ENCODE measurements at places on chromosomes 12 and 14.

GRCh38 chr12:116199160-116199706 lies 78.3 kb downstream of the MED13L start:
- no peak for DNase-seq

DNA sequence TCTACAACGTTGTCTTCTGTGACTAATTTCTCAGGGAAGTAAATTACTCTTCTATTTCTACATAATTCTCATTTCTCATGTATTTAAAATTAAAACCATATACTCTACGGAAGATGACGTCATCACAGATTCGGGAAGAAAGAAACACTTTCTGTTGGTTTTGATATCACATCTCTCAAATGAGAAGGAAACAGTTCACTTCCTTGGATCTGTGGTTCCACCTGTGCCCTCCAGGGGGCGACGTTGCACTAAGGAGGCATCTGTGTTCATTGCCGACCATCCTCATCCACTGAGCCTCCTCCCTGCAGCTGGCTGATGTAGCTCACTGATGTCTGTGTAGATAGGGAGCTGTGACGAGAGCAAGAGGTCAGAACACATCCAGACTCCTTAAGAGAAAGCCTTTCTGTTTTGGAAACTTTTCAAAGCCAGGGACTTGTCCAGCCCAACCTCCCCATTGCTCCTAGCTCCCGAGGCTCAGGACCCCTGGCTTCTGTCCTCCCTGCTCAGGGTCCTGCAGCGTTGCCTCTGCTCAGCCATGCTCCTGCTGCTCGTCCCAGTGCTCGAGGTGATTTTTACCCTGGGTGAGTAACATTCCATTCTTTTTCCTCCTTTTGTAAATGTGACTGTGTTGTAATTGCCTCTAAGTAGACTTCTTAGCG lies 172.7 kb upstream of the OR4E1 start:
- DNase-seq: peak; percentile 39

- no peak for DNase-seq
These were observed 30.5 kb downstream of the SLC24A4 start for GRCh38 chr14:92353447-92353846.

DNA sequence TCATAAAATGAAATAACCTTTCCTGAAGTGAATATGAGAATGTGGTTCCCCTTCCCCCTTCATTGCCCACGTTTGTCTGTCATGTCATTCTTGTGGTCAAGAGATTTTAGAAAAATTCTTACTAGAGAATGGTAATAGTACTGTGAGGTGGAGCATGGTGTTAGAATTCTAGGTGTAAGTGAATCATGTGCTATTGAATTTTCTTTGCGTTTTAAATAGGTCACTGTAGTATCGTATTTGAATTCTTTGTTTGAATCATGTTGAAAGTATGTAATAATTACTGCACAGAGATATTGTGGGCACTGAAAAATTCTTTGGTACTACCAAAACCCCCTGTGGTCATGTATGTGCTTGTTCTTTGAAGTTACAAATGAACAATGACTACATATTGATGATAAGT lies 49.9 kb downstream of the FUT8 start:
- no peak for DNase-seq

GRCh38 chr14:44828023-44828422 lies 133.7 kb downstream of the KLHL28 start:
- no peak for DNase-seq

DNA sequence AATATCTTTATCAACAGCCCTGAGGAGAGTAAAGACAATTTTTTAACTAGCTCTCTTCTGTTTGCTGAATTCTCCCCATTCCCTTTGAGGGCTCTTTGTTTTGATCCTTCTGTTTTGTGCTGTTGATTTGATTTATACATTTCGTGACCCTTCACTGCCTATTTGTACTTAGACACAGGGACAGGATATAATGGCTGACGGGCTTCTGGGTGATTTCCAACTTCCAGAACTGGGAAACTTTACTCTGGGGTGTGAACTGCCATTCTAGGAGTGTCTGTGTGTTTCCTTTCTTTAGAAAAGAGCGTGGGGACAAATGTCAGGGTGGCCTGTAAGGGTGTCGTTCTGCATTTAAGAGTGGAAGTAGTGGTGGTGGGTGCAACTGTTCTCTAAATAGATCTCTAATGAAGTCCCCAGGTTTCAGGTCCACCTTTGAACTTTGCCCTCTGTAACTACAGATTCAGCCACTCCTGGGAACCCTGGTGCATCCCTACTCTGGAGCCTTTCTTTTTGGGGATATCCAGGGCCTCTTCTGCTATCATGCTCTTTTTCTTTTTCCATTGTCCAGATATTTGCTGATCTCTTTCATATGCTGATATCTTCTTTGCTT lies 22.3 kb upstream of the SSPN start:
- DNase-seq: no peak

- DNase-seq: no peak
These were observed 1189.5 kb upstream of the TMEM132C start for GRCh38 chr12:127077262-127078045.

DNA sequence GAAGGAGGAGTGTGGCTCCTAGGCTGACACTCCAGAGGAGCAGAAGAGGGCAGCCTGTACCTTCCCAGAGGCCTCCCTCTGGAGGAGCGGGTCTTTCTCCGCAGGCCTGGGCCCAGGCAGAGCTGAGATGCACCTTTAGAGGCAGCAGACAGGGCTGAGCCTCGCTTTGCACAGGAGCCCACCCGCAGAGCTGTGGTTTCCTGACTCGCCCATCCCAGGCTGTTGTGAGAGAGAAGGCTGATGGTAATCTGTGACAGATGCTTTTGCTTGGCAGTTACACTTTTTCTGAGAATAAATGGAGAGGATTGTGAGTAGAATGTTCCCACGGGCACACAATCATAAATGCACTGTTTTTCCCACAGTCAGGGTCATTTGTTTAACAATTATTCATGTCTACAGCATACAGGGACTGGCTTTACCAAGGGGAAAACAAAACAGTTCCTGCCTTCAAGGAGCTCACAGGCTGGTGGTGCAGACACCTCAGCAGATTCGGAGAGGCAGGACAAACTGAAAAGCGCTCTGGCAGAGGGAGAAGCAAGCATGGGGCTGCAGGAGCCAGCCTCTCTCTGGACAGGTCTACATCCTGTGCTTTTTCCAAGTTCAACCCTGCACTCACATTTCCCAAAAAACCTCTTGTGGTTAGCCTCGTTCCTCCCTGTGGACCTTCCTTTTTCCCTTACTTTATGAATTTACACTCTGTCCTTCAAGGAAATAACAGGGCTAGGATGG lies 13.9 kb downstream of the EVL start:
- DNase-seq: peak; percentile 68

GRCh38 chr14:102586420-102587104 lies 5.9 kb upstream of the RCOR1 start:
- no peak for DNase-seq

DNA sequence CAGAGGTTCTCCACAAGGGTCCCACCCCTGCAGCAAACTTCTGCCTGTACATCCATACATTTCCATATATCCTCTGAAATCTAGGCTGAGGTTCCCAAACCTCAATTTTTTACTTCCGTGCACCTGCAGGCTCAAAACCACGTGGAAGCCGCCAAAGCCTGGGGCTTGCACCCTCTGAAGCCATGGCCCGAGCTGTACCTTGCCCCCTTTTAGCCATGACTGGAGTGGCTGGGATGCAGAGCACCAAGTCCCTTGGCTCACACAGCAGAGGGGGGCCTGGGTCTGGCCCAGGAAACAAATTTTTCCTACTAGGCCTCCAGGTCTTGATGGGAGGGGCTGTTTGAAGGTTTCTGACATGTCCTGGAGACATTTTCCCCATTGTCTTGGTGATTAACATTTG lies 84.4 kb downstream of the FSCB start:
- DNase-seq: no peak

GRCh38 chr14:47389535-47389934 lies 285.9 kb downstream of the MDGA2 start:
- no peak for DNase-seq

GRCh38 chr12:90978117-90978770 lies 23.3 kb upstream of the CCER1 start:
- DNase-seq: no peak

- DNase-seq: no peak
These were observed 11.1 kb upstream of the CNTN1 start for GRCh38 chr12:40681148-40681547.

DNA sequence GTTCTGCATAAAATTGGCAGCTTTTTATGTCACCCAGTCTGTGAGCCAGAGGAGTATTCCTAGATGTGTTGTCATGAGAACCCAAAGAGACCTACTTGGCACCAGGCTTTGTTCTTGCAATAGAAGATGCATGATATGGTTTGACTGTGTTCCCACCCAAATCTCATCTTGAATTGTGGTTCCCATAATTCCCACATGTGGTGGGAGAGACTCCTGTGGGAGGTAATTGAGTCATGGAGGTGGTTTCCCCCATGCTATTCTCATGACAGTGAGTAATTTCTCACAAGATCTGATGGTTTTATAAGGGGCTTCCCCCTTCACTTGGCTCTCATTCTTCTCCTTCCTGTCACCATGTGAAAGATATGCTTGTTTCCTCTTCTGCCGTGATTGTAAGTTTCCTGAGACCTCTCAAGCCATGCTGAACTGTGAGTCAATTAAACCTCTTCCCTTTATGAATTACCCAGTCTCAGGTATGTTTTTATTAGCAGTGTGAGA lies 572.0 kb upstream of the ATP2B1 start:
- DNase-seq: no peak

DNA sequence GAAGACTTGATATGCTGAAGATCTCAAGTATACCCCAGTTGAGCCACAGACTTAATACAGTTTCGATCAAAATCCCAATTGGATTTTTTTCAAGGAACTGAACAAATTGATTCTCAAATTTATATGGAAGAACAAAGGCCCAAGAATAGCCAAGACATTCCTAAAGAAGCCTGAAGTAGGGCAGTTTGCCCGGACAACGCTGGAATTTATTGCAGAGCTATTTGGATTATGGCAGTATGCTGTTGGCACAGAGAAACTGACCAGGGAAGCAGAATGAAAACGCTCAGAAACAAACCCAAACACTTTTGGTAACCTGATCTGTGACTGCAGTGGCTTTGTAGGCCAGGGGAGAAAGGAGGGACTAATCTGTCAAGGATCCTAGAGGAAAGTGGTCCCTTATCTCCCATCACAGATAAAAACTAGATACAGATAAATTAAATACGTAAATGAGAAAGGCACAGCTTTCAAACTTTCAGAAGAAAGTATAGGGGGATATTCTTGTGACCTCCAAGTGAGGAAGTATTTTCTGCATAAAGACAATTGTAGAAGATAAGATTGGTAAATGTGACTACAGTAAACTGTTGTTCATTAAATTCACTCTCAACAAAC lies 35.9 kb upstream of the GSC start:
- no peak for DNase-seq

DNA sequence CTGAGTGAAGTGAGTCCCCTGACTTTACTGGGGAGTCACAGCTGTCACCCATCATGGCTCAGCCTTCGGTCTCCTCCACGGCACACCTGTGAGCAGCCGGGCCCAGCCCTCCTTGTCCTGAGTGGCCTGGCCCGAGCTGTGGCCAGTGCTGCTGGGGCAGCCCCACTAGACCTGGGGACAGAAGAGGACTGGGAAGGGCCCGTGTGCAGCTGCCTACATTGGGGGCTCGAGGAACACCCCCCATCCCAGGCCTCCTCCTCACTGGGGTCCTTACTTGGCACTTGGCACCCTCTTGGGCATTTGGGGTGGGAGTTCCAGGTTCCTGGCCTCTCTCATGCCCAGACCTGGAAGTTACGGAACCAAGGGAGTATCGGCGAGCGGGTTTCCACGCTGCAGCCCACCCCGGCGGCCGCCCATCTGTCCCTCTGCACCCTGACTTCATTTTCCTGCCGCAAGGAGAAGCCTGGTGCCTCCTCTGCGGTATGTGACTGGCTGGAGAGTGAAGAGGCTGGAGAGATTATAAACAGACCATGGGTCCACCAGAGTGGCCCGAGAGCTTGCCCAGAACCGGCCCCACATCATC lies 179.7 kb downstream of the KIF26A start:
- DNase-seq: no peak

DNA sequence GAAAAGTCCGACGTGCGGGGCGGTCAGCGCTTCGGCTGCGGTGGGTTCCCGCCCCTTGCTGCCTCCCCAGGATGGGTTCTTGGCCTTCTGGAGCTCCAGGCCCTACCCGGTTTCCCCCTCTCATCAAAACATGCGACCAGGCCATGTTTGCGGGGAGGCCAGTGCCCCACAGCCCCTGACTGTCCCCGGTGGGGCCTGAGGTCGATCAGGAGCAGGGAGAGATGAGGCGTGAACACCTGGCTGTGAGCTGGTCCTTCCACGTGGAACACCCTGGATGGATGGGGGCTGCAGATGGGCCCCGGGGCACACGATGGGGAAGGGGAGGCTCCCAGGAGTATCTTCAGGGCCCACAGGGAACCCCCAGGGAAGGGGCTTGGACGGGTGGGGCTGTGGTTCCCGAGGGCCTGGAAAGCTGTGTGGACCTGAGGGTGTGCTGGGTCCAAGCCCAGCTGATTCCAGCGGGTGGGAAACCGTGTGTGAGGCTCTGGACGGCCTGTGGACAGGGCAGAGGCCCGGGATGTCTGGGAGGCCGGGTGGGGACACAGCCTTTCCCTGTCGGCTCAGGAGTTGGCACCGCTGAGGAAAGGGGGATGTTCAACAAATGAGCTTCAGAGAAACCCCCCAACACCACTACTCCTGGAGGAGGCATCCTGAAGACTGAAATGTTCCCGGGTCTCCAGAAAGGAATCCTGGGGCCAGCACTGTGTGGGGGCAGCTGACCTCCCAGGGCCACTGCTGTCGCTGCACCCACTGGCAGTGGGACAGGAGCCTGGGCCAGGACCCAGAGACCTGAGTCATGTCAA lies 187.0 kb upstream of the C14orf180 start:
- DNase-seq: no peak

DNA sequence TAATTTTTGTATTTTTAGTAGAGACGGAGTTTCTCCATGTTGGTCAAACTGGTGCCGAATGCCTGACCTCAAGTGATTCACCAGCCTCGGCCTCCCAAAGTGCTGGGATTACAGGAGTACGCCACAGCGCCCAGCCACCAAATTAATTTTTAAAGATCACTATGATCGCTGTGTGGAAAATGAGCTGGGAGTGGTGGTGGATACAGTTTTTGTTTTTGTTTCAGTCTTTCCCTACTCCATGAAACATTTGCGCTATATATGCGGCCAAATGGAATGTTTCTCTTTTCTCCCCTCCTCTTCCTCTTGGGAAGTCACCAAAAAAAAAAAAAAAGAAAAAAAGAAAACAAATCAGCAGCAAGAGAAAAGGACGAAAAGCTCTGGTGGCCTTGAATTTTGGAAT lies 20.8 kb upstream of the P2RX4 start:
- no peak for DNase-seq
